Fibroblast of the aortic adventitia (primary cell): ENCODE measurements at places on chromosomes 5 and 9. TPM values are rescaled to one million over a fixed set of nuclear protein-coding genes. Genes with fewer than 3 reads are reported as not detected.

ANXA1 gene
- 923 and 1,627 TPM in 2 replicates for total RNA-seq

FLT4 gene
- 0.09 TPM in 1 of 2 replicates, not detected in the other for total RNA-seq

PCDHA9 gene
- total RNA-seq, result under 0.01 and 0.49 TPM in 2 replicates

TMEM232 gene
- total RNA-seq, result 4.7 and 5.2 TPM in 2 replicates

SLC2A6 gene
- 0.74 and 7.3 TPM in 2 replicates for total RNA-seq

KIF2A gene
- total RNA-seq, result 42.6 and 72.4 TPM in 2 replicates

SLC36A3 gene
- not detected in 2 replicates for total RNA-seq

ITK gene
- not detected in 2 replicates for total RNA-seq

GRCh38 chr9:121371495-121372061, 1.5 kb upstream of the STOM start:
- no peak for DNase-seq

- no peak for DNase-seq
Measured at GRCh38 chr9:38394416-38394815, 1.9 kb downstream of the ALDH1B1 start.

DNA sequence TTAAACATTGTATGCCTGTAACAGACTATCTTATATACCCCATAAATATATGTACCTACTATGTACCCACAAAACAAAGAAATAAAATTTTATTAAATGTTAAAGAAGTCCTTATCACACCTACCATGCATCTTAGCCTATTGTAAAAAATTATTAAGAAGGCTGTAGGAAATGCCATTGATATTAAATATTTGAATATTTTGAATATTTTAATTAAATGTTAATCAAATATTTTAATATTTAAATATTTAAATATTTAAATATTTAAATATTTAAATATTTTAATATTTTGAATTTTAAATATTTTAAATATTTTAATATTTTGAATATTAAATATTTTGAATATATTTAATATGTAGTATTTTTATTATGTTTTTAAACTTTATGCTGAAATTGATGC, 331.5 kb upstream of the ATP10B start:
- no peak for DNase-seq

- DNase-seq, result no peak
Measured at GRCh38 chr5:95162231-95162992, 122.5 kb downstream of the MCTP1 start.

DNA sequence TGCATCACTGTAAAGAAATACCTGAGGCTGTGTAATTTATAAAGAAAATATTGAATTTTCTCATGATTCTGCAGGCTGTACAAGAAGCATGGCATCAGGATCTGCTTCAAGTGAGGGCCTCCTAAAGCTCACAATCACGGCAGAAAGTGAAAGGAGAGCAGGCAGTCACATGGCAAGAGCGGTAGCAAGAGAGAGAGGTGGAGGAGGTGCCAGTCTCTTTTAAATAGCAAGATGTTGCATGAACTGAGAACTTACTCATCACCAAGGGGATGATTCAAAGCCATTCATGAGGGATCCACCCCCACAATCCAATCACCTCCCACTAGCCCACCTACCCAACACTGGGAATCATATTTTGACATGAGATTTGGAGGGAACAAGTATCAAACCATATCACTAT, 184.5 kb upstream of the PAPPA start:
- peak; percentile 14 for DNase-seq

DNA sequence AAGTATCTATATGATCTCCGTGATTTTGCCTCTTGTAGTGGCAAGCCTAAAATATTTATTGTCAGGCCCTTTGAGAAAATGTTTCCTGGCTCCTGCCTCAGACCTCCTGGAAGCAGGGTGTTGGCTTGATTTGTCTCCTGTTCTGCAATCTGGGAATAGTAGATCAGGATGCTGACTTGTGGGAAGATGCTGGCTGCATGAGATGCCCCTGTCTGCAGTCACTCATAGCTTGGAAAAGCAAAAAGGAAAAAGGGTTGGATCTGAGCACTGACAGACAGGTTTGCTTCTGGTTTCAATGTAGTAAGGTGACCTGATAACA, 16.7 kb downstream of the TJP2 start:
- peak; percentile 54 for DNase-seq

DNA sequence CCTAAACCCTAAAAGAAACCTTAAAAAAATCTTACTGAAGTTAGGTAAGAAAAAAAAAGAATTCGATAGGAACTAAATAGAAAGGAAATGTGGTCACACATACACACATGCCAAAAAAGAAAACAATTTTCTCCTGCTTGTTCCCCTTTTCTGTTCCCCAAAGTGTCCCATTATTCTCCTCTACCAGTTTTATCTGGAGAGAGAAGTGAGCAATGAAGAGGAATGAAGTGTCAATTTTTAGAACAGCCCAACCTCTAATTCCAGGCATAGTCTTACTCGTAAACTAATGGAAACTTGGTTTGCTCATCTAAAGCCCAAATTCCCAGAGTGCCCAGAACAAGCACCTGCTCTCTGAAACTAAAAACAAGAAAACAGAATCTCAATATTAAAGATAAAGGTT, 26.1 kb downstream of the AP3B1 start:
- DNase-seq, result no peak

DNA sequence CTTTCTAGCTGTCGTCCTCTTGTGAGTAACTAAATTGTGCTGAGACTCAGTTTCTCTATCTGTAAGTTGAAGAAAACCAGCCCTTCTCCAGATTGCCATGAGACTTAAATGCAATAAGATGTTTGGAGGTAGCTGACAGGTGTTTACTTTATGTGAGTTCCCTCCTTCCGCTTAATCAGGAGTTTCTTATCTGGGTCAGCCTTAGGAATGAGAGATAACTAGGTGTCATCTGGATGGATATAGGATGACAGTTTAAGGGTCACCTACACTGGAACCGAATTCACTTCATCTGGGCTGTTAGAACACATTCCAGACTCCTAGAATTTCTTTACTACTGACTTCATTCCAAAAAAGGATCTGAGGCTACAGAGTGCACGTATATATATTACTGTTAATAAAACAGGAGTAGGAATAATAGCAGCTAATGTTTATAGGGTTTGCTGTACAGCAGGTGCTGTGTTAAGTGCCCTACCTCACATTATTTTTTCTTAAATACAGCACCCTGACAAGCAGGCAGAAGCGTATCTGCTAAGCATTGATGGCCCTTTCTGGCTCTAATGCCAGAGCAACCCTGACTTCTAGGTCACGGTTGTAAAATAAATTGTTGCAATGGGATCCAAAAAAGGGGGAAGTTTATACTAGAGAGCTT, 30.0 kb upstream of the CPEB4 start:
- DNase-seq, result no peak

DNA sequence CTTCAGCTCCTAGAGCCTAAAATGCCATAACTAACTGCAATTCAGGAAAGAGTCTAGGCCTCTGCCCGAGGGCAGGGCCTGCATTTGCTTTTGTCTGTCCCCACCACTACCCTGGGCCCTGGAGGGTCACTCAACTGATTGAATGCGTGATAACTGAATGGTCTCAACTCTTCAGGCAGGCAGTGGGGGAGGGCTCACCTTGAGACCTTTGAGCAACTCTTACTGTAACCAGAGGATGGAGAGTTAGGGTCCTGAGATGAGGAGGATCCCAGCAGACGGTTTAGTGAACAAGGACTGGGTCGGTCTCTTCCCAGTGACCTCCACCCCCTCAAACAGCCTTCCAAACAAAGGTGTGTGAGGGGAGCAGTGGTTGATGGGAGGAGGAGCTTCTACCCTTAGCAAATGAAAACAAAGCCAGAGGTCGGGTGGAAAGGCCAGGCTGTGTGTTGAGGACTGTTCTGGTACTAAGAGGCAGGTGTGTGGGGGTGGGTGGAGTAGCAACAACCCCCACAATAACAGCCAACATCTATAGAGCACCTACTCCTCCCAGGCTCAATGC, 59.4 kb downstream of the CXXC5 start:
- DNase-seq, result no peak

DNA sequence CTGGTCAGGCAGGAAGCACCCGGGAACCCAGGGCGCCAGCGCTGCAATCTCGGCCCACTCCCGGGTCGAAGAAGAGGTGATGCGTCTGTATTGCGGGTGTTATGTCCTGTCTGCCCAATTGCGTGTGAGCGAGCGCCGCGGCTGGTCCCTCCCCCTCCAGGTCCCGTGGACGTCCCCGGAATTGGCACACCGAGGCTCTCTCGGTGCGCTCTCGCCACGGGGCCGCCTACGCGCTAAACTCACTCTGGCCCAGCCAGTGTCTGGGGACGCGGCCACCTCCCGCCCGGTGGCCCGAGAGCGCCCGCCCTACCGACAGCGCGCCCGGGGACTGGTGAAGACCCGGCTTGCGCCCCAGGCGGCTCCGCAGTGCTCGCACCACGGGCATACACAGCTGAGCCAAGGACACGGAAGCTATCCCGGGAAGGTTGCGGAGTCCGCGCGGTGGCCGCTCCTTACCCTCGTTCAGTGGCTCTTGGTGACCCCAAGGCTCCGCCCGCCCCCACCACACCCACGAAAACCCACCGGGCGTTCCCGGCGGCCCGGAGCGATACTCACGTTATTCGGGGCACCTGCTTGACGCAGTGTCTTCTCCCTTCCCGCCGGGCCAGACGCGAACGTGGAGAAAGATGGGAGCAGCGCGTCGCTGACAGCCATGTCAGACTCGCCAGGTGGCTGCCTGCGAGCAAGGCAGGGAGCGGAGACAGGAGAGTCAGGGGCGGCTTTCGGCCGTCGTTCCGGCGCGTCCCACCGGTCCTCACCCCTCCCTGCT, 1.0 kb downstream of the KLF4 start:
- DNase-seq, result peak; percentile 76

DNA sequence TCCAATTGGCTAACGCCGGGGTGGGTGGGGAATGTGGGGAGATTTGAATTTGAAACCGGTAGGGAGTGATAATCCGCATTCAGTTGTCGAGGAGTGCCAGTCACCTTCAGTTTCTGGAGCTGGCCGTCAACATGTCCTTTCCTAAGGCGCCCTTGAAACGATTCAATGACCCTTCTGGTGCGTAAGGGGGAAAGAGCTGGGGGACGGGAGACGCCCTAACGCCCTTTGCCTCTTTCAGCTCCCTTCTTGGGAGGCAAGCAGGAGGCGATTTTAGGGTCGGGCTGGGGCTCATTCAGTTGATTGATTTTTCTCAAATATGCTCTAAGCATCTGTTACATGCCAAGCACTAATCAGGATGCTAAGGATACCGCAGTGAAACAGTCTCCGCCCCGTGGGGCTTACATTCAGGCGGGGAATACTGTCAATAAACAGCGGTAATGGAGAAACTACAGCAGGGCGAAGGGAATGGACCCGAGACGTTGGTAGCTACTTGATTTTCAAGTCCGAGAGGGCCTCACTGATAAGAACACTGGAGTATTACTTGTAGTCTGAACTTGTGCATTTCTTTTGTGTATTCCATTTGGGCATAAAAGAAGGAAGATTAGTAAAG, at the start of gene HMMR:
TSS of gene HMMR (plus strand) at position 71 of the 610 bp plus-strand sequence. CDS start at position 132, 61 bp downstream.
- peak; percentile 36 for DNase-seq

DNA sequence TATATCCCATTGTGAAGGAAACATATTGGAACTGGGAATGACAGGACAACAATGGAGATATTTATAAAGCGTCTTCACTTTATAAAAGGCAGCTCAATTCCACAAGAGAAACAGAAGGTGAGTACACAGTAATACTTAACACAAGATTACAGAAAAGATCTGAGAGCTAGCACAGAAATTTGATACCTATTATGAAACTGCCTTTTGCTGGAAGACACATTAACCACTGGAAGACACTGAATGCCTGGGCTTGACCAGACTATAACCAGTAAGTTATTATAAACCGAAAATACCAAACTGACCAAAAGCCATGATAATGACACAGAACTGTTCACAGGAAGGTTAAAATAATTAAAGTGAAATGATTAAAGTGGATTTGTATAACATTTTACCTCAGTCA, 195.4 kb downstream of the NR2F1-AS1 start:
- peak; percentile 23 for DNase-seq

DNA sequence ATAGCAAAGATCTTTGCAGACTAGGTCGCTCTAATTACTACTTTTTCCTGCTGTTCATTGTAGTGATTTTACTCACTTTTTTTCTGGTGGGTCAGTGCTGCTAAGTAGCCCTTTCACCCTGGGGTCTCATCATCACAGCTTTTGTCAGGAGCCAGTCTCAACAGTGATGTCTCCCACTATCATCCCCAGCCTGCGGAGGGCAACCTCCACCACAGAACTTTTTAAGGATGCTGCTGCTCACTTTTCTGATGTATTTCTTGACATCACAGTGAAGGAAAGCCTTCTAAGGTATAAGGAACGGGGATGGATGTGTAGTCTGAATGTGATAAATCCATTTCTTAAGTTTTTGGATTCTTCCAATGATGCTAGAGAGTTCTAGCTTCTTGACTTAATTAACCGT, 242.5 kb upstream of the RIOK2 start:
- DNase-seq, result peak; percentile 14

DNA sequence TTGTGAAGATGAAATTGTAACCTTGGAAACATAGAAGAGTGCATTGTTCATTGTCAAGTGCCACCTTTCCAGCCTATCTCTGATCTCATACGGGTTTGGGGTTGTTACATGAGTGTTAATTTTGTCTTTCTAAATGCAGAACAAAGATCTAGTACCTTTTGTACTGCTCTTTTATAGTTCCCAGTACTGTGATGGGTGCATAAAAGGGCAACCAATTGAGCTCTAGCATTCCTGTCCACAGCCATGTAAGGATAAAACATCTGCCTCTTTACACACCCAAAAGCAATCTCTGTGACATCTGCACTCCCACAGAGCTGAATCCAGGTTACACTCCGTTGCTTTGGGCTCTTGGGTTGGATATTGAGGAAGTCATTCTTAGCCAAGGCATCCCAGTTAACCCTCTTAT, 255.2 kb downstream of the SGCD start:
- DNase-seq, result no peak

DNA sequence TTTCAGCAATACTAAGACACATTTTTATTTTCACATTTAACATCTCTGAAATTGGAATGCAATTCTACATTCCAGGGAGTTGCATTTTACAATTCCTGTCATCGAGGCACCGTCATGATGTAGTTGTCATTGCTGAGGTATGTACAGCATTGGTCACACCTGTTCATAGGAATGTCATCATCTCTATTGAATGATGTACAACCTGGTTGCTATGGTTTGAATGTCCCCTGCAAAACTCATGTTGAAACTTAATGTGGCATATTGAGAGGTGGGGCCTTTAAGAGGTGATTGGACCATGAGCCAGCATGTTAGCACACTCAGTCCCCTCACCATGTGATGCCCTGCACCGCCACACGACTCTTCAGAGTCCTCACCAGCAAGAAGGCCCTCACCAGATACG, 103.1 kb downstream of the CEMIP2 start:
- no peak for DNase-seq

- DNase-seq, result peak; percentile 57
Measured at GRCh38 chr9:98929071-98929470, 14.6 kb upstream of the COL15A1 start.

GRCh38 chr9:92312887-92313623, 12.1 kb downstream of the NOL8 start:
- peak; percentile 39 for DNase-seq

DNA sequence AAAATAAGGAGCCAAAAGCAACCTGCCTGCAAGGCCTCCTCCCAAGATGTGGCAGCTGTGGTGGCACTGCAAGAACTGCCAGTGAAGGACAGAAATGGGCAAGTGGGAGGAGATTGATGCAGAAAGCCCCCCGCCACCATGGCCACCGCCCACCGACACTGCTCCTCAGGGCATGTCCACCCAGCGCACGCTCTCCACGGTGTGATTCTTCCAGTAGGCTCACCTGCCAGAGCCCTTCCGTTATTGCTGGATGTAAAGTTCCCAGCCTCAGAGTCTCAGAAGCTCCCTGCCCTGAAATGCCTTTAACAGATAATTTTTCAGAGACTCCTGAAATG, 155.2 kb upstream of the PHYKPL start:
- no peak for DNase-seq

GRCh38 chr5:56094579-56095361, 100.0 kb upstream of the IL6ST start:
- no peak for DNase-seq

GRCh38 chr9:134366223-134367031, 40.2 kb downstream of the RXRA start:
- DNase-seq, result peak; percentile 93
